ENCODE measurements at places on chromosomes 7 and 10.

- DNase-seq = no peak
These were observed 4.7 kb upstream of the GAD2 start for GRCh38 chr10:26211781-26212444.

DNA sequence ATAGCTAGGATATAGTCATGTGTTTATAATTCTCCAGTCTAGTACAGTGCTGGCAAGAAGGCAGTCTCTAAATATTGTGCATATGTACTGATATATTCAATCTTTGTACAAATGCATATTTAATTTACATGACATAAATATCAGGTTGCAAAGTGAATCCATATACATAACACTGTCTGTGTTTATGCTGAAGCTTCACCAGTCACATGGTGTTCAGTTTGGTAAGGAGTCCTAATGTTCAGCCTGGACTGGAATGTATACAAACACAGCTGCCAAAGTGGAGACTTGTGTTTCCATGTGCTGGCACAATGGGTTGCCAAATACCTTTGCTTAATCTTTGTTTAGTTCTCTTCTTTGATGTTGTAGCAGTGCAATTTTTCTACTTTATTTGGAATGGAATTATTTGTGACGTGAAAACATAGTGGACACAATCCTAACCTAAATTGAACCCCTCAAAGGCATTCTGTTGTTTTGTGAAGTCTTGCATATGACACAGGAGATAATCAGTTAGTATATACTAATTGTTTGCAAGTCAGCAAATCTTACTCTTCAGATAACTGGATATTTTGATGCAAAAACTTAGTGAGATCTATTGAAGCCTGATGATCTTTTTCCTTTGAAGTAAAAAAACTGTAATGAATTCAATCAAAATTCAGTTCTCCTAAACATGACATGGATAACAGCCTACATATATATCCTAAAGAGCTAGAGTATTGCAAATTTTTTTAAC lies 17.3 kb upstream of the ARL4A start:
- no peak for DNase-seq

DNA sequence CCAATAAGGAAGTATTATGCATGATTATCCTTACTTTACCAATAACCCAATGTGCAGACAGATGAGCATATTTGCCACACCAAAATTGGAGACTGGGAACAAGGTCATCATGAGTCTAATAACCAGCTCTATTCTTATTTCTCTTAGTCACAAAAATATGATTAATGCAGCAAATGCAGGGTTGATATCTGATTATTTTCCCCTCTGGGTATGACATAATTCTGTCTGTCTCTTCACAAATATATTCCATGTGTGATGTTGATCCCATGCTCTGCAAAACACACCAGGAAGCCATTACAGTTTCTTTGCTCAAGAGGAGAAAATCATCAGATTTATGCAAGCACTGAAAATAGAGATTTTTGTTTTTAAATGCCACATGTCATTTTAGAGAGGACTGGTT lies 196.5 kb upstream of the DGKB start:
- no peak for DNase-seq

DNA sequence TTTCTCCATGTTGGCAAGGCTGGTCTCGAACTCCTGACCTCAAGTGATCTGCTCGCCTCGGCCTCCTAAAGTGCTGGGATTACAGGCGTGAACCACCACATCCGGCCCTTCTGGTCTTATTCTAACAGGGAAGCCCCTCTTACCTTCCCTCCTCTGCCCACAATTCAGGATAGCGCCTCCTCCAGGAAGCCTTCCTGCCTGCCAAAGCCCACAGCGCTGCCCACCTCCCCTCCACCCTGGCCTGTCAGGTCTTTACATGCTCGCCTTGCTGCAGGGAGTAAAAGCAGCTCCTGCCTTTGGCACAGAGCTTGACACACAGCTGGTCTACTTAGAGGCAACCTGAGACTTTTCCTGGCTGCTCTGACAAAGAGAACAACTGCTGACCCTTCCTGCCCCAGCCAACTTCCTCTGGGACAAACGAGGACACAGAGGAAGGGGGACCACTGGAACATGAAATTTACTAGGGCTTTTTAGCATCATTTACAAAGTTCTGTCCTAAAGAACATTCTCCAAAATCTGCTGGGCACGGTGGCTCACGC lies 13.2 kb downstream of the MLXIPL start:
- no peak for DNase-seq

GRCh38 chr7:5598261-5598761 lies 174.7 kb upstream of the TNRC18 start:
- DNase-seq = no peak

DNA sequence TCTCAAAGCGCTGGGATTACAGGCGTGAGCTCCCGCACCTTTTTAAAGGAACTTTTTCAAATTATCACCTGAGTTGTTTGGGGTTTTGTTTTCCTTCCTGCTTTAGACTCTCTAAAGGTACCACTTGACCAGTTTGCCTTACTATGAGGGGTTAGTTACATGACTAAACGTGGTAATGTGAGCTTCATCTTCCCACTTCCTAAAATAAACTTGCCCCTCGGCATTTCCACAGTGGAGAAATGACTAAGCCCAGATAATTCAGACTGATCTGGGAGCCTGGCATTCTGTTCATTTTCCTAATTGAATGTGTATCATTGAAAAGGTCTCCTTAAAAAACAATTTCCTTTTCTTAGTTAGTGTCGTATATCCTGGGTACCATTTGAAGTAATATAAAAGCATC lies 163.4 kb downstream of the PLXDC2 start:
- DNase-seq = no peak

- no peak for DNase-seq
These were observed 1231.2 kb downstream of the GATA3 start for GRCh38 chr10:9285690-9286089.

GRCh38 chr10:73991884-73992245 lies 6.1 kb upstream of the VCL start:
- no peak for DNase-seq

GRCh38 chr7:78015574-78016260 lies 217.1 kb downstream of the PHTF2 start:
- no peak for DNase-seq

- no peak for DNase-seq
These were observed 169.4 kb upstream of the ADO start for GRCh38 chr10:62635127-62635526.

GRCh38 chr7:25558605-25559004 lies 330.3 kb upstream of the NPVF start:
- DNase-seq = no peak

DNA sequence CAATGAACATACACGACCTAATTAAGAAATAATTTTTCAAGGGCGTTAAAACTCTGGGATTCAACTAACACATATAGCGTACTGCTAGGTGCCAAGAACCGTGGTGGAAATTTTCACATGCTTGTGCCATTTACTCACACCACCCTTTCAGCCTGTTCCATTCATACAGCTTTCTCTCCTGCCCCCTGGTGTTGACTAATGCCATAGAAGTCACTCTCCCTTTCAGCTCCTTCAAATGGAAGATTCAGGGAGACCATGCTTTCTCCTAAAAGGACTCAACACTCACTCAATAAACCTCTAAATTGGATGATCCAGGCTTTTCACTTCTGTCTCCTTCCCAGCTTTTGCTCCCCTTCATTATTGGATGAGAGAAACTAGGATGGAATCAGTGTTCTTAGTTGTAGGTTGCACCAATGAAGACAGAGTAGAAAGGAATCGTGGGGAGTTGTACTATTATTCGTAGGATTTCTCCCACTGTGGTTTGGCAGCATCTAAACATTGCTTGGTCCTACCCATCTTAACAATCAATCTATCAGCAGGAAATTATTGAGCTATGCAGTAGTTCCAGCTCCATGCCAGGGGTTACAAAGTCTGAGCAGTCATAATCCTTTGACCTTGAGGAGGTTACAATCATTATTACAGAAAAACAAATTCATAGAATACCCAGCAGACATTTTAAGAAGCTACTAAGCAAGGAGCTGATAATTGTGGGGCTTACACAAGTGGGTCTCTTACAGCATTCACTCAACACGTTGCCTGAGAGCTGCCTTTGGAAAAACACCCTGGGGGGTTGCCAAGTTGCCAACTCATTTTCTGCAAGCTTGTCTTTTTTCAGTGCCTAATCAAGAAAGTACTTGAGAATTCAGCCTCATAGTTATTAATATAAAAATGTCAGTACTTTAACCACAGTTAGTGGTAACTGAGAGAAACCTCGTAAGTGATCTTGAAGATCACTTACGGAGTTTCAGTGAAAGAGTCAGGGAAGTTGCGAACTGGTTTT lies 2.8 kb upstream of the PPP1R3C start:
- no peak for DNase-seq

DNA sequence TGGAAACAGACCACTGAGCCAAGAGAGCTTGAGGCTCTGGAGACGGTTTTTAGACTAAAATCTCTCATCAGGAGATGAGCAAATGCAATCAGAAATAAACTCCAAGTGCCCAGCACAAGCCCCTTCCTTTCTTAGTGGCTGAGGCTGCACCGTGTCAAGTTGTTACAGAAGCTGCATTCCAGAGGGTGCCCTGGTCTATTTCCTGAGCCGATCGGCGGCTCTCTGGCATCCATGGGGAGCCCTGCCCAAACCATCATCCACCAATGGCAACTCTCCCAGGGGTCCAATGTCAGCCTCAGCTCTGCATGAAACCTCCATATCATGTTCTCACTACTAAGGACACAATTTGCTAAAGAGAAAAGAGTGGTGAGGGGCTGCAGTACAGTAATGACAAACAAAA lies 89.6 kb downstream of the SVIL start:
- DNase-seq = no peak

DNA sequence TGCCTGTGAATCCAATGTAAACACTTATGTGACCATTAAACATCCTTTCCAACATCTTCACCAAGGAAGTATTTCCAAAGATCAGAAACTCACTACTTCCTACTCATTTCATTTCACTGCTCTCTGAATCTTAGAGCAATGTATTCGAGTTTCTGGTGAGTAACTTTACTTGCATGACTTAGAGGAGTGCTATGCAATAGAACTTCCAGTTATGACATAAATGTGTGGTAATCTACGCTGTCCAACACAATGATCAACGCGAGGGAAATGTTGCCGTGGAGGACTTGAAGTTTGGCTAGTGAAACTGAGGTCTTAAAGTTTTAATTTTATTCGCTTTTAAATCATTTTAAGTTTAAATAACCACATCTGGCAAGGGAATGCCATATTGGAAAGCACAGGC lies 1326.3 kb downstream of the XPNPEP1 start:
- no peak for DNase-seq

DNA sequence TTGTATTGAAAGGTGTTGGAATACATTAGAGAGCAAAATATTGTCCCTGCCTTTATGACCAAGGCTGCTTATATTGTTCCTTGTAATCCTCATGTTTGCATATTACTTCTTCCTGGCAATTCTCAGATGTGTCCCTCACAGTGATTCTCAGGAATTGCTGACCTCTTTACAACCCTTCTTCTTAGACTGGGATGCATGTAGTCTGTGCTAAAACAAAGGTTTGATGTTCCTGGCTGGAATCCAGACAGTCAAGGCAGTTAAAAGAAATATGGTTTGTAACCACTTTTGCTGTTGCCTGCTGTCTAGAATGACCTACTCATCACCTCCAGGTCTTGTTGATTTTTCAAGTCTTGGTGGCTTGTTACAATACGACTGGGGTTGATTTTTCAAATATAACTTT lies 367.6 kb downstream of the HGF start:
- no peak for DNase-seq

- DNase-seq = no peak
These were observed 22.0 kb downstream of the CDCA7L start for GRCh38 chr7:21923658-21924057.

Measured in GM12878 (cell line).